Ovary (tissue), 10 donors: ENCODE measurements at places on chromosomes 2 and 18. TPM values are rescaled to one million over a fixed set of nuclear protein-coding genes. Genes with fewer than 3 reads are reported as not detected.

Gene SERPINB11
- total RNA-seq: not detected

Gene C1QL2
- total RNA-seq: not detected

Gene EHBP1
- 185 TPM for total RNA-seq

Gene POU3F3
- total RNA-seq: not detected

DNA sequence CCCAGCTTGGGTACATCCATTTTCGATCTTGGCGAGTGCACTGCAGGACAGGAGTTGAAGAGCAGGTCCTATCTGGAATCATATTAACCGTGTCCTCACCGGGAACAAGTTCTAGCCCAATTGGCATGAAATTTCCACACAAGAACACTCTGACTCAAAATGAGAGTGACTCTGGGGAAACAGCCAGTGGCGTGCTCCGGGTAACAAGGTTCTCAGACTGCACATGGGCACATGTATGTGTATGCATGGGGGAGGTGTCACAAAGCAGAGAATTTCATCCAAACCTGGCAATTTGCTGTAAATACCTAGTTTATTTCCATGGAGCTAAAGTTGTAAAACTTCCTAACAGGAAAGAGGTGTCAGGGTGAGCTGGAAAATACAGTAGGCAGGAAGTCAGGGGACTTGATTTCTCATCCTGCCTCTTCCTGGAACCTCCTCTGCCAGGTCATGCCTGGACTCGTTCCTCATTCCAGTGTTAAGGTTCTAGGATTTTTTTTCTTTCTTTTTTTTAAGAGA, 1.7 kb downstream of the TUBB6 start:
- H3K27me3 ChIP-seq: no peaks in the 10 kb centered on the region
- no peak for DNase-seq
- no peak overlapping the region for H3K27ac ChIP-seq
- H3K36me3 ChIP-seq: no peaks in the 10 kb centered on the region
- peaks cover 1% of the 10 kb centered on the region for H3K4me1 ChIP-seq

DNA sequence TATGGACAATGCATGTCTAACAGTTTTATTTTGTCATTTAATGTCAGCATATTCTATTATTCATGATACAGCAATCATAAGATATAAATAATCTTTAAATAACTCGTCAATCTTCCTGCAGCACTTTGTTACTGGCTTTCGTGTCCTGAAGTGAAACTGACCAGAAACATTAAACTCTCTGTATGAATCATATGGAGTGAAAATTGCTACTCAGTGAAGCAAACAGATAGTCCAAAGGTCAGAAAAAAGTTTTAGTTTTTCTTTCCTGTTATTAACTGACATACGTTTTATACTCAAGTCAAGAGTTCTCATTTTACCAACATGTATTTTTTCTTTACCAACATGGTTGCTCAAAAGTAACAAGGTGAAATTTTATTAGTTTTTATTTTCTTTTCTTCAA, 106.8 kb upstream of the GALNT5 start:
- H3K36me3 ChIP-seq: no peaks in the 10 kb centered on the region
- DNase-seq: no peak
- no peaks in the 10 kb centered on the region for H3K4me1 ChIP-seq
- H3K4me3 ChIP-seq: no peak overlapping the region
- no peaks in the 10 kb centered on the region for H3K27me3 ChIP-seq

DNA sequence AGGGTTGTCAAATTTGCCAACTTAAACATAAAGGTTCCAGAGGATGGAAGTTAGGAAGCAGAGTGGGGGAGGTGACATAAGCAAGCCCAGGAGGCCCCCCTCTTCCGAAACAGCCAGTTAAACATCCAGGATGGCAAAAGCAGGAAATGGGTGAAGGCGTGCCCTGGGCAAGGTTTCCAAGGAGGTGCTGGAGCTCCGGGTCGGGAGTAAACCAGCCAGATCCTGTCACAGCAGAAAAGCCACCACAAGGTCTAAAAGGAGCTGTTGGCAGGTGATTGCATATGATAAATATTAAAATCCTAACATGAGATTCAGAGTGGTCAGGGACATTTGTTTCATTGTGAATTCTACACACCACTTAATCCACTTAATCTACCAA, 572.2 kb upstream of the SALL3 start:
- H3K36me3 ChIP-seq: no peaks in the 10 kb centered on the region
- H3K4me1 ChIP-seq: no peaks in the 10 kb centered on the region
- no peak for DNase-seq
- H3K4me3 ChIP-seq: no peak overlapping the region

DNA sequence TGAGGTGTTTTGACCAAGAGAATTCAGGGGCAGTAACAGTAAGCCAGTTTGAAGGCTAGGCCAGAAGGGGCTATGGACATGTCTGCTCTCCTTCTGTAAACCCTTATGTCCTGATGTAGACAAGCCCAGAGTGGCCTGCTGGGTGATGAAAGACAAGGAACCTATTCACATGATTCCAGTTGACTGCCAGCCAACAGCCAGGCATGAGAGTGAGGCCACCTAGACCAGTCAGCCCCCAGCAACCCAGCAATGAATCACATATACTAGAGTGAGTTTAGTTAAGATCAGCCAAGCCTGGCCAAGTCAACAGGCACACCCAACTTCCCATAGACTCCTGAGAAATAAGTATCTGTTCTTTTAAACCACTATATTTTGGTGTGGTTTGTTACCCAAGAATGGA, 1889.7 kb upstream of the CELF4 start:
- DNase-seq: no peak
- H3K27me3 ChIP-seq: no peaks in the 10 kb centered on the region
- no peak overlapping the region for H3K4me3 ChIP-seq
- H3K4me1 ChIP-seq: peaks cover 2% of the 10 kb centered on the region
- H3K36me3 ChIP-seq: no peaks in the 10 kb centered on the region
- H3K27ac ChIP-seq: no peak overlapping the region

GRCh38 chr2:69715964-69716363, 26.0 kb upstream of the ANXA4 start:
- H3K27ac ChIP-seq: no peak overlapping the region
- no peak for DNase-seq
- H3K4me3 ChIP-seq: no peak overlapping the region
- H3K36me3 ChIP-seq: no peaks in the 10 kb centered on the region
- no peaks in the 10 kb centered on the region for H3K27me3 ChIP-seq
- H3K4me1 ChIP-seq: no peaks in the 10 kb centered on the region

DNA sequence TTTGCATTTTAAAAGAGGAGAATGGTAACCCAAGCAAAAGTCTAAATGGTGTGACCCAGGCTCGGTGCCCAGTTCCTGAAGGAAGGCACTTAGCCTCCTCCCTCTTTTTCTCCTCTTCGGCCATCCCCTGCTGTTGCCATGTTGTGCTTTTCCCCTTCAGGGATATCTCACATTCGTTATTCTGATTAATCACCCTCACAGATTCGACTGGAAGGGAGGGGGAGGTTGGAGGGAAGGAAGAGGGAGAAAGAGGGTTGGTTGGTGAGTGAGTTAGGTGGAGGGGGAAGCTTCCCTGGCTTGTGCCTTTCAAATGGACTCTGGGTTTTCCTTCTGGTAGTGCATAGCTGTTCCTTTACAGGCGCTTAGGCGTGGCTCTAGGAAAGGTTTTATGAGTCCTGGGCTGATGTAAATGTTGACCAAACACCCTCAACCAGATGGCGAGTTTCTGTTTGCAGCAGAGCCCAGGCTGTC, 39.0 kb upstream of the LYPD6B start:
- no peak overlapping the region for H3K27ac ChIP-seq
- no peak for DNase-seq
- no peaks in the 10 kb centered on the region for H3K4me1 ChIP-seq
- no peaks in the 10 kb centered on the region for H3K27me3 ChIP-seq

- H3K27ac ChIP-seq: no peak overlapping the region
- no peaks in the 10 kb centered on the region for H3K4me1 ChIP-seq
- no peaks in the 10 kb centered on the region for H3K36me3 ChIP-seq
- no peak for DNase-seq
- no peaks in the 10 kb centered on the region for H3K27me3 ChIP-seq
These were observed 108.3 kb downstream of the DYSF start for GRCh38 chr2:71561441-71562267.

GRCh38 chr2:155815851-155816250, 516.7 kb downstream of the NR4A2 start:
- H3K27me3 ChIP-seq: no peaks in the 10 kb centered on the region
- H3K36me3 ChIP-seq: no peaks in the 10 kb centered on the region
- no peak overlapping the region for H3K4me3 ChIP-seq
- H3K27ac ChIP-seq: no peak overlapping the region
- DNase-seq: no peak

GRCh38 chr2:125559186-125559585, 1096.8 kb upstream of the GYPC start:
- no peak overlapping the region for H3K4me3 ChIP-seq
- no peak overlapping the region for H3K27ac ChIP-seq
- no peak for DNase-seq
- H3K36me3 ChIP-seq: no peaks in the 10 kb centered on the region
